ENCODE measurements at places on chromosomes 4 and X.

DNA sequence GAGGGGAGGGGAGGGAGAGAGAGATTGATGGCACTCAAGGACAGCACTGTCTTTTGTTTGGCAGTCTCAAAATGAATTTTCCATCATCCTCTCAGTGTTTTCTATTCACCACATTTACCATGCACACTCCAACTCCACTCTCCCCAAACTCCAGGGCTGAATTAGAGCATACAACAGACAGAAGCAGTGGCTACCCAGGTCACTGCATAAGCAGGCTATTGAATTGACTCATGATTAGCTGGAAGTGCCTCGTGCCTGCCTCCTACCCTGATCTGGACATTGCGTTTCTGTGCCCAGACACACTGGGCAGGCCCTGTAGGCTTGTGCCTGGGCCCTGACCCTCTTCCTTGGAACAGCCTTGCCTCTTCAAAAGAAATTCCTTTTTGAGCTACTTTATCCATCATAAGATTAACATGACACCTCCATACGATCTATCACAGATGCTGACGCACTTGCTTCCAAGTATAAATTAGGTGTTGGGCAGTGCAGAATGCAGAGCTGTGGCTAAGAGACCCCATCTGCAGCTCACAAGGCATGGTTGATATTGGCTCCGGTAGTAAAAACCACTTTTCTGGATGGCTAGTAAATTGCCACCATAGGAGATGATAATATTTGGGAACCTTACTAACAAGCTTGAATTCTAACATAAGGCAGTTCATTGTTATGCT lies 752.9 kb downstream of the RPA4 start:
- peak; percentile 3 for DNase-seq

DNA sequence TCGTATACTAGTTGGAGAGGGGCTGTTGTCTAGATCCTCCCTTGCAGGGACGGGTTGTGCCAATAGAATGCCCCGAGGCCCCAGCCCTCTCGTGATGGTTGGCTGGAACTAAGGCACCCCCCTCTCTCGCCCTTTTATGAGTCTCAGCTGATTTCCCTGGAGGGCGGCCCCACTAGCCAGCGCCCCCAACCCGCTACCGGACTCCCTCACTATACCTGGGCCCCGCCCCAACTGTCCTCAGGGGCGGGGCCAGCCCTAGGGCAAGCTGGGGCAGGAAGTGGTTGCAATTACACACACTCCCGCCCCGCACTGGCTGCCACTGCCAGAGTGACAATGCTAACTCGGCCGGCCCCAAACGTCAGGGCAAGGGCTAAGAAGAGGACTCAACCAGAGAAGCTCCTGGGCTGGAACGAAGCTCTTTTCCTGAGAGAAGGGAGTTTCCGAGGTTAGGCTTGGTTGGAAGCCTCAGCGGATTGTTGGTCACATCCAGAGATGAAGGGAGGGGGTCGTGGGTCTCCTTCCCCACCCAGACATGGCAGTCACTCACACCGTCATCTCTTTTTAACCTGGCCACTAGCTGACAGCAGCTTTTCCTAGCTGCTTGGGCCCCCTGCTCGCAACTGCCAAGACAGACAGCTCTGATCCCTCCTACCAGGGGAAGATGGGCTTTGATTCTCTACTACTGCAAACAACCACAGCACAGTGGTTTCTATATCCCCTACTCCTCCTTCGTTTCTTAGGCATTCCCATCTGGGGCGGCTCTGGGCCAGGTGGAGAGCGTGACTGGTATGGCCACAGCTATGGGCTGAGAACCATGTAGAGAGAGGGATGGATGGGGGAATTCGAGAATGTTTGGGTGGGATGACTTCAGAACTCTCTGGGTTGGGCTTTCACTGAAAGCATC lies 21.0 kb upstream of the BCORL1 start:
- DNase-seq, result no peak

GRCh38 chr4:73189274-73189810 lies 69.3 kb downstream of the ANKRD17 start:
- DNase-seq, result no peak

DNA sequence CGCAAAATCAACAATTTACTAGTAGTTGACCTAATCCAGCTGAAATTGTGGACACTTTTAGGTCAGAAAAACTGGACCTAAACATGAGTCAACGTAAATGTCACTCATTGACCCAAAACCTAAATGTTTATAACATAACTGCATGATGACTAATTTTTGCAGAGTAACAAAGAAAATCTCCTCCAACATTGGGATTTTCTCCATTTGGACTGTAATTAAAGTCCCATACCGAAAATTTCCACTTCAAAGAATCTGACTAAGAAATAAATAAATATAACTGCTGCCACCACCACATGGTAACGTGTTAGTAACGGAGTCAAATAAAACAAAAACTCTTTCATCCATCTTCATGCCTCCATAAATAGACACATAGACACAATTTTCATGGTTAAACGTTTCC lies 1.9 kb downstream of the ADGRA3 start:
- DNase-seq, result no peak

DNA sequence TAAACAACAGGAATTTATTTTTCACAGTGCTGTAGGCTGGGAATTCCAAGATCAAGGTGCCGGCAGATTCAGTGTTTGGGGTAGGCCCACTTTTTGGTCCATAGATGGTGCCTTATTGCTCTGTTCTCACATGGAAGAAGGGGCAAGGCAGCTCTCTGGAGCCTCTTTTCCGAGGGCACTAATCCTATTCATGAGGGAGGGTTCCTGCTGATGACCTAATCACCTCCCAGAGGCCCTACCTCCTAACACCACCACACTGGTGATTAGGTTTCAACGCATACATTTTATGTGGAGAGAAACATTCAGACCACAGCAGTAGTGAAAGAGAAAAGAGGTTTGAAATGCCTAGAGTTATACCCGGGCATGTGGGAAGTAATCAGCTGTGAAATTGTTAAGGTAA lies 1.4 kb upstream of the POLA1 start:
- no peak for DNase-seq

- DNase-seq, result no peak
Measured at GRCh38 chr4:158741326-158742021, 18.3 kb upstream of the PPID start.

GRCh38 chr4:61588621-61589402 lies 388.7 kb downstream of the ADGRL3 start:
- DNase-seq, result no peak

GRCh38 chr4:80312124-80312523 lies 23.4 kb upstream of the CFAP299 start:
- DNase-seq, result no peak

DNA sequence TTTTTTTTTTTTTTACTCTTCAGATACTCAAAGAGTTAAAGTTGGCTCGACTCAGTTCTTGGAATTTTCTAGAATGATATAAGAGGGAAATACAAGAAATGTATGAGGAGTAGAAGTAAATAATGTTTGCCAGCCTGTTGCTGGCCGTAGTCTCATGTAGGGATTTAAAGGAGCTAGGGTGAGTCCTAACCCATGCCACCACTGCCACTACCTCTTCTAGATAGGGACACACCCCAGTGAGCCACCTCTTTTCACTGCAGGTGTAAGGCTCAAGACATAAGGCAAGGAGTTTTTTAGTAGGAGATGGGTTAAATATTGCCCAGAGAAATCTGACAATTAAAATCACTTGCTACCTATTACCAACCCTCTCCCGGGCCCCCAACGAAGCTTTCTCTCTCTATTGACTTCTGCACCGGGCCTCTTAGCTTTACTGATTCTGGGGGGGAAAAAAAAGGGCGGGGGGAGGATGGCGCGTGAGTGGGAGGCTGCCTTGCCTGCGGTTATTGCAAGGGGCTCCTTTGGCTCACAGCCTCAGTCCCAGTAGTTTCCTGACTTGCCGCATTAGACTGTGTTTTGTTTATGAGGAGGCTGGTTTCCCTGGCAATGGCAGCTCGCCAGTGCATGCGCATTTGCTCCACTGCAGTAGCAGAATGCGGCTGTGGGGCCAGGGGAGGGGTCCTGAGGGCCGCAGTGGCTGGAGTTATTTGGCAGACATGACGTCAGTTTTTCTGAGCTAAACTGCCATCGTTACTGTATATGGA lies 3.0 kb downstream of the LINC00632 start:
- no peak for DNase-seq

- DNase-seq, result no peak
Measured at GRCh38 chr4:138646383-138646782, 369.2 kb upstream of the NOCT start.

DNA sequence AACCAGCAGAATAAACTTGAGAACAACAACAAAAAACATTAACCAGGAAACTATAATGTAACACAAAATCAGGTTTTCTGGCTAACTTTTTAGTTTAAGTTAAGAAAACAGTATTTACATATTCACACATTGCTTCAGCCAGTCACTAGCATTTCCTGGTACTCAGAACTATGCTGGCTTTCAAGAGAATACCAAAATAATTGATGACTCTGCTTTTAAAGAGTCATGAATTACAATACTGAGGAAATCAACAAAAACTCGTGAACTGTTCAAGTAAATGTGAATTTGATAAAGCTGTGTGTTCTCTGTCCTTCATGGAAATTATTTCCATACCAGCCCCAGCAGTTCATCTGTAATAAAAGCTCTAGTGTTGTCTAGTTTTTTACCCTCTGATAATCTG lies 27.4 kb downstream of the PRSS12 start:
- no peak for DNase-seq

GRCh38 chrX:1421433-1422134 lies 29.7 kb upstream of the SLC25A6 start:
- DNase-seq, result no peak

- no peak for DNase-seq
Measured at GRCh38 chr4:147813973-147814372, 82.1 kb downstream of the ARHGAP10 start.
